ENCODE measurements at places on chromosomes 12 and 14.

DNA sequence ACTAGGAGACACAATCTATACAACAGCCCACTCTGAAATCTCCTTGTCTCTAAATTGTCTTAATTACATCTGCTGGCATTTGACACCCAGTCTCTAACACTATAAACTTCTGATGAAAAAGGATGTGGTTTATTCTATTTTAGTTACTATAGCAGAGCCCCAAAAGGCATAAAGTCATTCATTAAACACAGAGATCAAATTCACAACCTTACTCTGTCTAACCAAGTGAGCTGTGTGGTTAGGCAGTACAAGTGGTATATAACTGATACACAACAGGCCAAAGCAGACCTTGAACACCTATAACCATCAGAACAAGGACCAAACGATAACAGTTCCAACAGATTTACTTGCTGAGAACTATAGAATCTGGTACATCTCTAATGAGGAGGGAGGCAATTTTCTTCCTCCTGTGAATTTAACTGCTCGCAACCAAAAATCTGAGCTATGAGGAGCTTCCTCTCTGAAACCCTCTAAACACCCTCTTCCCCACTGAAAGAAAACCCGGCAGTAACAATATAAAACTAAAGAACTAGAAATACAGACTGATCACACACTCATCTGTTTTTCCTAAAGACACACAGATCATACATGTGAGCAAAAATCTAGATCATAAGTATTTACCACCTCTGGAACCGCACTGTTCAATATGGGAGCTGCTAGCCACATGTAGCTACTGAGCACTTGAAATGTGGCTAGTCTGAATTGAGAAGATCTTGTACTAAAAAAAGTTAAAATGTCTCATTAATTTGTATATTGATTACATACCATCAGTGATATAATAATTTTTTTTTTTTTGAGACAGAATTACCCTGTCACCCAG is 17.7 kb downstream of the SPPL3 start:
- no peak for DNase-seq

- no peak for DNase-seq
These were observed 70.9 kb downstream of the ASCL4 start for GRCh38 chr12:107845226-107845979.

DNA sequence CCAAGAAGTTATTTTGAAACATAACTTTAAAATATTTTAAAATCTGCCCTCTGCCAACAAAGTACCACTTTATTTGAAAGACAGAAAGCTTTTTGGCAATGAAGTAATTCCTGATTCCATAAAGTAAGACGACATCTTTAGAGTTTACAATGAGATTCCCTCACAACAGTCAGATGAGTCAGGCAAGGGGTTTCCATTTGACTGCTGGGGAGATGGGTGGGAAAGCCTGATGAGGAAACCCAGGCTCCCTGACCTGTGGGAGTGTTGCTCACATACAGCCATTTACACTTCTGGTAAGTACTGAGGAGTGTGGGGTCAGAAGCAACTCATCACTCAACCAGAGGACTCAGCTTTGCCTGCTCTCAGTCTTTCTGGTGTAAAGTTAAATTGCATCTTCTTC is 10.2 kb downstream of the KITLG start:
- DNase-seq, result no peak

GRCh38 chr14:30630248-30630647 is 8.1 kb downstream of the SCFD1 start:
- DNase-seq, result no peak

DNA sequence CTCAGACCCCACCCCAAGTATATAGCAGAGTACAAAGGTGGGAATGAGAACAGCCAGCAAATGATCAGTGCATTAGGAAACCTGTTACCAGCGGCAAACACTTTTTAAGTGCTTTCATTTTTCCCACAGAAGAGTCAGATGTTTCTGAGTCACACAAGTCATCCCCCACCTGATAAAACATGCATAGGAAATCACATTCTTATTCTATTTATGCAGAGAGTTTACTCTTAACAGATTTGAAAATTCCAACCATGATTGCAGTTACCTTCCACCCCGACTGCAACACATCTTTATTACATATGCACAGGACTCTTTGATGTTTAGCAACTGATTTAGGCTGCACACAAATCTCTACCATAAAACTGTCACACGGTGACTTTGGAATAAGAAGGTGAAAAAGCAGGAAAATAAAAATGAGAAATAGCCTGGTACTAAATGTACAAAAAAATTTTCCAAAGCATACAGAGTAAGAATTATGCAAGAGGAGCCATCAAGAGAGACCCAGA is 236.4 kb downstream of the PAWR start:
- DNase-seq, result no peak

GRCh38 chr12:111705672-111706071 is 19.8 kb downstream of the ACAD10 start:
- DNase-seq, result no peak

DNA sequence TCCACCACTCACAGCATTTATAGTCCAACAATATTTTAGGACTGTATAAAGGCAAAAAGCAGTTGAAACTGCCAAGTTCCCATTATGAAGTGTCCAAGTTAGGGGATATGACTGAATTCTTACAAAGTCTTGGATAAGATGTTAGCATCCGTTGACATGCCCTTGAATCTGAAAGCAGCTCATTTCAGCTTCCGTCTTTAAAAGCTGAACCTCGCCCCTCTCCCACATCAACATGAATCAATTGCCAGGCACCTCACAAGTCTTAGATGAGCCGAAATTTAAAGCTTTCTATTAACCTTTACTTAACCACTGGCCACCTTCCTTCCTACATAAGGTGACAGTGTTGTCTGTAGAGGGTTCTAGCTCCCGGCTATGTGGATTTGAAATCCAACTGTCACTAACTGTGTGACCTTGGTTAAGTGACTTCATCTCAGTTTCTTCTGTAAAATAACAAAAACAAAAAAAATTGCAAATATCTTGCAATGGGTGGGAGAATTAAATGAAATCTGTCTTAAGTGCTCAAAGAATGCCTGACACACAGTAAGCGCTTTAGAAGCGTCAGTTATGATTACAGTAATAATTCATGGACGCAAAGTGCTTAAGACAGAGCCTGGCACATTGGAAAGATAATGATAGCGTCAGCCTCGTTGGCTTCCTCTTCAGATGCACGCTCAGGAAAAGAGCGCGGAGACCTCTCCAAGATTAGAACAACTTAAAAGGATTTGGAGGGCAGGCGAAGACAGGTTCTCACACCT is 1.2 kb downstream of the PPP1CC start:
- DNase-seq, result no peak

- no peak for DNase-seq
These were observed 198.0 kb downstream of the CACNA1C start for GRCh38 chr12:2250797-2251196.

- peak; percentile 49 for DNase-seq
These were observed 12.1 kb downstream of the CSRP2 start for GRCh38 chr12:76866726-76867125.

GRCh38 chr14:104879983-104880565 is 15.0 kb downstream of the CEP170B start:
- DNase-seq, result no peak

DNA sequence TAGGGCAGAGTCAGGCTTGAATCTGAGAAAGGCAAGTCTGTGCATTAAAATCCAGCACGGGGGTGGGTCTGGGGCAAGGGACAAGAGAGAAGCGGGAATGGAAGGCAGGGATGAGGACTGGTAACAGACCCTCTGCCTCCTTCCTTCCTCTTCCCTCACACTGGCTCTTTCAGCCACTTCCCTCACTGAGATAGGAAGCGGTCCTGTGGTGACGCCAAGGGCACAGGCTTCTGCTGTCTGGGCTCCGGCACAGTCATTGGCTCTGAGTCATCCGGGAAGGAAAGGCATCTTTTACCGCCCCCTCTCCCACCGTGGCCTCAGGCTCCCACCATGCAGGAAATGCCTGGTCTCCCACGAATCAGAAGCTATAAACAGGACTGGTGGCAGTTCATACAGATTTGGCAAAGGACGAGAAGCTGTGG is 70.2 kb downstream of the ETV6 start:
- DNase-seq, result peak; percentile 76

- DNase-seq, result no peak
These were observed 8.0 kb upstream of the MYH7 start for GRCh38 chr14:23443411-23443812.

DNA sequence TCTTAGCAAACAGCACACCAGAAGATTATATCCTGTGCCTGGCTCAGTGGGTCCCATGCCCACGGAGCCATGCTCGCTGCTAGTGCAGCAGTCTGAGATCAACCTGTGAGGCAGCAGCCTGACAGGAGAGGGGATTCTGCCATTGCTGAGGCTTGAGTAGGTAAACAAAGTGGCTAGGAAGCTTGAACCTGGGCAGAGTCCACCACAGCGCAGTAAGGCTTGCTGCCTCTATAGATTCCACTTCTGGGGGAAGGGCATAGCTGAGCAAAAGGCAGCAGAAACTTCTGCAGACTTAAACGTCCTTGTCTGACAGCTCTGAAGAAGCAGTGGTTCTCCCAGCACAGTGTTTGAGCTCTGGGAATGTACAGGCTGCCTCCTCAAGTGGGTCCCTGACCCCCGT is 210.3 kb downstream of the RMST start:
- DNase-seq, result no peak

GRCh38 chr12:112317481-112317880 is 64.8 kb downstream of the HECTD4 start:
- no peak for DNase-seq

- DNase-seq, result no peak
These were observed 6.2 kb downstream of the APAF1 start for GRCh38 chr12:98651328-98651727.

DNA sequence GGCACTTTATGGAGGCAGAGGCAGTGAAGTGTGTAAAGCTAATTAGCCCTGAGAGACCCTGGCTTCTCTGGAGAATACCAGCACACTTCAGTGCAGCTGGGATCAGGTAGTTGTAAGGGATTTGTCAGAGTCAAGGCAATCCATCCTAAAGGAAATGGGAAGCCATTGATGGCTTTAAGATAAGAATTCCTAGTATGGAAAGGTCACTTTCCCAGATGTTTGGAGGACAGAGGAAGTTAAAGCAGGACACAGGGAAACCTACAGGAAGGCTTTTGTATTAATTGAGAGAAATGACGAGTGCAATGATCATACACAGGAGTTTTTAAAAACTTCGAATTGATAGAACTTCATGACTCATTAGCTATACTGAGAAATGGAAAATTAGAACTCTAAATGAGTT is 254.4 kb downstream of the SLC16A7 start:
- DNase-seq, result no peak

DNA sequence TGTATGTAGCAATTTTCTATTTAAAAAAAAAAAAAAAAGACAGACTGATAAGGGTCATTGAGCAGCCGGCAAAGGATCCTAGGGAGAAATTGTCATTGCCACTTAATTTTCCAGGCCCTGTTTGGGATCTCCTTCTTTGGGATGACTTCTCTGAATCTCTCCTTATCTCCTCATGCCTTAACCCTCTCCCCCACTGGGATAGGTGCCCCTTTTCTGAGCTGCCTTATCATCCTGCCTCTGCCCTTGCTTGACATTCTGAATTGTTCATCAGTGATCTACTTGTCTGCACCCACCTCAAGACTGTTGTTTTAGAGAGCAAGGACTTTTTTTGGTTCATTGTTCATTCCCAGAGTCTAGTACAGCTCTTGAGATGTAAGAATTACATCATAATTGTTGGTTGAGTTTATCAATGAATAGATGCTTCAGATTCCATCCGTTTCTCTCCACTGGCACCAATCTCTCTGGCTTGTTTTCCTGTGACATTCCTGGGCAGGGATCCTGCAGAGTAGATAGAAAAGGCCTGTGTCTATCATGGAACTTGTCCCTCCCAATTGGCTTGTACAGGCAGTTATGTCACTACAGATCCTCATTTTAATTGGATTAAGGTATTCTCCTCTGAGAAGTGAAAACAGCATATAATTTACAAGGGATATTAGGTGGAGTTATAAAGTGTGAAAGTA is 42.6 kb downstream of the SOCS2 start:
- DNase-seq, result no peak

DNA sequence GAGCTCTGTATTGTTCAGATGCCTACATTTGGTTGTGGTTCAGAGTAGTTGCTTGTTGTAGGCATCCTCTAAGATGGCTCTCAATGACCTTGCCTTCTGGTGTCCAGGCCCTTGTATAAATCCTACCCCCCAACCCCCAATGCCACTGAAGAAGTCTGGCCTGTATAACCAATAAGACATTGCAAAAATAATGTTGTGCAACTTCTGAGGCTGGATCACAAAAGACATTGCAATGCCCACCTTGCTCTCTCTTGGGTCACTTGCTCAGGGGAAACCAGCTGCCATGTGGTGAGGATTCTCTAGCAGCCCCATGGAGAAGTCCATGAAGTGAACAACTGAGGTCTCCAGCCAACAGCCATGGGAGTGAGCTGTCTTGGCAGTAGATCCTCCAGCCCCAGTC is 234.0 kb upstream of the TBX3 start:
- no peak for DNase-seq

DNA sequence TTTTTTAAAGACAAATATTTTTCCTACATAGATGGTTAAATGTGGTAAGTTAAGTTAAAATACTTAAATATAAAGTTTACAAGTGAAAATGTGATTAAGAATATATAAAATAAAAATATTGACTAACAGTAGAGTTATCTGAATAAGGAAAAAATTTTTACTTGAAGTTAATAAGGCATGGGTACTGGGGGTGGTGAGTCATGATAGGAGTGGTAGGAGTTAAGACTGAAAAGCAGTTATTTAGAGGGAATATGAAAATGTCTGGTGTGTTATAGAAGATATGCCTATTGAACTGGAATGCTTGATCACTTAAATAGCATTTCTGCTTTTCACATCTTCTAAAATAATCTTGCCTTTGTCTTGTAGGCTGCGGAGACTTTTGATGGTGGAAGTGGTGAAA is 68.7 kb downstream of the CCDC91 start:
- DNase-seq, result no peak

- DNase-seq, result no peak
These were observed 13.8 kb downstream of the TAOK3 start for GRCh38 chr12:118358612-118359540.

GRCh38 chr12:69239922-69240630 is 707 bp downstream of the CPSF6 start:
- no peak for DNase-seq

GRCh38 chr12:79662046-79662811 is 28.5 kb downstream of the PAWR start:
- no peak for DNase-seq

DNA sequence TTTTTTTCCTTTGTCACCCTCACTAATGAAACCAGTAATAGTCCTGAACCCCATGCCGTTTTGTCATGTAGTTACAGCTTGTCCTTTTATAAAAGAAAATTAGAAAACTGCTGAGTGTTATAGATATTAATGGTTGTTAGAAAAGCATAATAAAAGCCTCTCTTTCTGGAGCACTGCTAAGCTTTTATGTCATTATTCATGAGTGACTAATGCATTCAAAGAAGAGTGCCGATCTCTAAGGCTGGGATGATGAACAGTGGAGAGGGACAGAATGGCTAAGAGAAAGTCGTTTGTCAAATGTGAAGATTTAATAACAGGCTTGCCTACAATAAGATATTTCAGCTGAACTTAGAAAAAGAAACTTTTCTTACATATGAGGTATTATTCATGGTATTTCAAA is 121.6 kb downstream of the MGAT4C start:
- no peak for DNase-seq

GRCh38 chr14:75428230-75429104 is 645 bp downstream of the JDP2 start:
- no peak for DNase-seq

GRCh38 chr12:132831771-132832170 is 3.1 kb upstream of the GOLGA3 start:
- DNase-seq, result no peak
